ENCODE measurements at places on chromosomes 13 and 19.

DNA sequence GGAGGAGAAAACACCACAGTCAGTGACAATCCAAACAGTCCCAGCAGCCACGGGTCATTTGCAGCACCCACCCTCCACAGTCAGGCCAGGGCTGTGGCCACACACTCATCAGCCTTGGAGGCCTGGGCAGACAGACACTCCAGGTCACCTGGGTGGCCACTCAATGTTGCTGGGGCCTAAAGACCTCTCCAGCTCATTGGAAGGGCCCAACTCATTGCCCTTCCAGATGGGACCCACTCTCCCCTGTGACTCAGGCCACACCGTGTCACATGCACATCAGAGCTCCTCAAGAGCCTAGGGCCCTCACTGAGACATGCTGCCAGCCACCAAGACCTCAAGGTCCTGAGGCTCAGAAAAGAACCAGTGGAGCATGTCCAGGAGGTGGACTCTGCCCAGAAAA is 22.4 kb downstream of the TUBA3C start:
- no peak for DNase-seq

DNA sequence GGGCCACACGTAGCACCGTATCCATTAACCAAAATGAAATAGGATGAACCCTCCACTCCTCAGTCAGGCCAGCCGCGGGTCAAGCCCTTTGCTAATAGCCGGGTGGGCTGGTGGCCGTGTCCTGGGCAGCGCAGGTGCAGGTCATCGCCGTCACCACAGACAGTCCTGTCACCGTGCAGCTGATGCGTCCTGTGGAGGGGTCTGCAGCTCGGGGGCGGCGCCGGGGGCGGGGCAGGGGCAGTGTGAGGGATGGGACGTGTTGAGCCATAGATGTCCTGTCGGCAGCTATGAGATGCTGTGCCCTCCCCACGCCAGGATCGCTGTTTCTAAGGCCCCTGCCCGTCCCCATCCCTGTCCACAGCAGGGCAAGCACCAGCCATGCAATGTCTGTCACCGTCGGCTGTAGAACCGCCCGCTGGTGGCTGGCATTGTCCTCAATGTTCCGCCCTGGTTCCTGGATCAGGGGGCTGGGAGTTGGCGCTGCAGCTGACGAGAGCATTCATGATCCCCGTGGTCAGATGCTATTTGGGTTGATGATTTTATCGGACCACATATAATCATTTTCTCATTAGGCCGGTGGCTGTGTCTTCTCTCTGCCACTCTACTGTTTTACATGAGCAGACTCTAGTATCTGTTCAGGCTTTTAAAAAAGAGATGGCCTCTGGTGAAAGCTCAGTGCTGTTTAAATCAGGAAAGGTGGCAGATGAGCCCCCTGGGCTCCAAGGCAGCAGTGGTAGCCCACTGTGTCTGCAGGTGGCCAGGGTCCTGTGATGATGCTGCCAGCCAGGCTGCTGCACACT is 126.1 kb downstream of the KDM4B start:
- DNase-seq, result no peak

DNA sequence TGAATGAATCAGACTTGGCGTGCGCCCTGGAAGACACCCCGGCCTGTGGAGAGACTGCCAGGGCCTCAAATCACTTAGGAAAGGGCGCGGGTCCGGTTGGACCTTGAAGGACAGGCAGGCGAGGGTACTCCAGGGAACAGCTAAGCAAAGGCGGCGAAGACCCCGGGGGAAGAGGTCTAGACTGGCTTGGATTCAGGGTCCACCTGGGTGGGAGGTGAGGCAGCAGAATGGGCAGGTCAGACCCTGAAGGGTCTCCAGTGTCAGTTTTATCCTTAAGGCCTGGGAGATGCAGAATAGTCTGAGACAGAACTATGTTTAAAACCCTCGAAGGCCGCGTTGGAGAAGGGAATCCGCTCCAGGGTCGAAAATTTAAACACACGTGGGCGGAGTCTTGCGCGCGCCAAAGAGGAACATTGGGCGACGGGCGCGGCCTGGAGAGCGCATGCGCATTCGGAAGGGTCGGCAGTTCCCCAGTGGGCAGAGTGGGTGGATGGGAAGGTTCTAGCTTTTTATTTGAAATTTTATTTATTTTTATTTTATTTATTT is 567 bp upstream of the SMG9 start:
- peak; percentile 88 for DNase-seq

- no peak for DNase-seq
These were observed 8.5 kb downstream of the PLEKHA4 start for GRCh38 chr19:48859711-48860572.

- no peak for DNase-seq
These were observed 16.1 kb downstream of the LGALS16 start for GRCh38 chr19:39671739-39672363.

DNA sequence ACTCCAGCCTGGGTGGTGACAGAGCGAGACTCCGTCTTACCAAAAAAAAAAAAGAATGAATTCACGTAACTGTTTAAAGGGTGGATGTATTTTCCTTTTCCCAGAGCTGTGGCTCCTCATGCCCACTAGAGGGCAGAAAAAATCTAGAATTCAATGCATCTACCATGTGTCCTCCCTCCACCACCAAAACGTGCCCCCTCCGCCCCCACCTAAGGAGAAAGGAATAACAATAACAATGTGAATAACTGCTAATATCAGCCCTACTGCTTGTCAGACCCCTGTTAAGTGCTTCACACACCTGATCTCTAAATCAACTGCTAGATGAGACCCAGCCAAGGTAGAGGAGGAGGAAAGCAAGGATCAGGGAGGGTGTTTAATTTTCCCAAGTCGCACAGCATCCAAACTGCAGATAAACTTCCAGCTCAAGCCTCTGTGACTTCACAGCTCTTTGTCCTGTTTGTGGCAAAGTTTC is 20.2 kb upstream of the PNMA8B start:
- no peak for DNase-seq

DNA sequence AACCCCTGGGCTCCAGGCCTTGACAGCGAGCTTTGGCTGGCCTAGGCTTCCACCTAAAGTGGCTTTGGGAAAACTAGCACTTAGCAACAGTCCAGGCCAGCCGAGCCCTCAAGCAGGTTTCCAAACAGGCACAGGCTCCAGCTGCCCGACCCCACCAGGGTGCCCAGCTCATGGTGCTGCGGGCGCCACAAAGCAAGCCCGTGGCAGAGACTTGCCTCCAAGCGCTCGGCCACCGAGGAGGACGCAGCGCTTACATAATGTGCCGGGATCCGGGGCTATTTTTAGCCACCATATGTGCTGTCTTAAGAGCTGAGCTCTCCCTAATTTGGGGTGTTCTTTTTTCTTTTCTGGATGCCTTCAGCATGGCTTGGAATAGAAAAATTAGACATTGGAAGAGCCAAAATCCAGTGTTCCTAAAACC is 56.1 kb upstream of the F7 start:
- DNase-seq, result peak; percentile 59

DNA sequence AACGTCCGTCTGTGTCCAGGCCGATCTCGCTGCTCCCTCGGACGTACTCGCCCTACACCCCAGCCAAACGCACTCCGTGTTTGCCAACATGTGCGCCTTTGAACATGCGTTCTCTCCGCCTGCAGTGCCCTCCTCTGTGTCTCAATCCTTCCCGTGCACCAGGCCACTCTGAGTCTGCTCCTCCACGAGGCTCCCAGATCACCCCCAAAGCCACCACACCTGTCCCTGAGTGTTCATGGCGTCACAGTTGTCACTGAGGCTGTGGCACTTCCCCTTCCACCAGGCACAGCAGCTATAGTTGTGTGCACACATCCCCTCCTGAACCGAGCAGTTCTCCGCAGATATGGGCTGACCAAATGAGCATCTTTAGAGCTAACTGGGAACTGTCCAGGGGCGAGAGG is 35.6 kb downstream of the RASA3 start:
- no peak for DNase-seq

GRCh38 chr13:38395497-38395788 is 45.8 kb downstream of the UFM1 start:
- DNase-seq, result no peak

GRCh38 chr19:11175920-11176319 is 20.3 kb upstream of the SPC24 start:
- no peak for DNase-seq

- no peak for DNase-seq
These were observed 139.2 kb downstream of the RXFP2 start for GRCh38 chr13:31878495-31878894.

- no peak for DNase-seq
These were observed 12.2 kb upstream of the MLLT1 start for GRCh38 chr19:6292006-6292405.

DNA sequence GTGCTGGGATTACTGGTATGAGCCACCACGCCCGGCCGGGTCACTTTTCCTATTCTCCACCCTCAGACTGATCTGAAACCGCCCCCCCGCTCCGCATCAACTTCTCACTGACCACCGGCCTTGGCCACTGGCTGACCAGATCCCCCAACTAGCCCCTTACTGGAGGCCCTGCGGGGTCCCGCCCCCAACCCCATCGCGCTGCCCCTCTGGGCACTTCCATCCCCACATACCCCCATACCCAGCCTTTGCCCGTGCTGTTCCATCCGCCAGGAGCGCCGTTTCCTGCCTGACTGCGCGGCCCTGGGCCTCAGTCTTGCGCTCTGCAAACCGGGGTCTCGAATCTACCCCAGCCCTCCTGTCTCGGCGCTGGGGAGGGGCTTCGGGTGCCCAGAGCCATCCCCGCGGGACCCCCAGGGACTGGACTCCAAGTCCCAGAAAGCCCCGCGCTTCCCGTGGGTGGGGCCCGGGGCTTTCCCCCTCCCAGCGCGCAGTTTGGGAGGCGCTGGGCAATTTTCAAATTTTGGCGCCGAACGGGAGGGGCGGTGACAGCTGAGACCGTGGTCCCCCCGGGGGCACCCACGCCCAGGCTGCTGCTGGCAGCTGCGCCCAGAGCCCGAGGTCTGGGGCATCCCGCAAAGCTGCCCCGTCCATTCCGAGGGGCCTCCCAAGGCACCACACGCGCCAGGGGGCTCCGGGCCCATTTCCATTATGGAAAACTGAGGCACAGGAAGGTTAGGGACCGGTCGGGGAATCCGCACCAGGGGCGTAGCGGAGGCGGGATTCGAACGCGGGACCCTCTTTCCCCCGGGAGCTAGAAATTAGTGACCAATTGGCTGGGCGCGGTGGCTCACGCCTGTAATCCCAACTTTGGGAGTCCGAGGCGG is 5.2 kb upstream of the LMNB2 start:
- peak; percentile 87 for DNase-seq

DNA sequence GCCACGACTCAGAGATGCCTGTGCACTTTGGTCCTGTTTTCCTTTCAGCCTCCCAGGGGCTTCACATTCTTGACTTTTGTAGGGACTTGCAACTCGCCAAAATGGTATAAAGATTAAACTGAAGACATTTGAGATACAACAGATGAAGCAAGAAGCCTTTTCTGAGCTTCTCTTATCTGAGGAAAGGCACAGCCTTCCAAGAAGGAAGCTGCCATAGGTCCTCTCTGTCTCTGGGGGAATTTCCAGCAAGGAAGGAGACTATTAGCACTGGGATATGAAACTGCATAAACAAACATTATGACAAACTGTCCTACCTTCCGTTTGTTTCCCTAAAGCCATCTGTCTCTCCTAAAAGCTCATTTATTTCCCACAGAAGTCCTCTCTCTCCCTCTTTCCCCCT is 39.3 kb downstream of the TGDS start:
- no peak for DNase-seq

DNA sequence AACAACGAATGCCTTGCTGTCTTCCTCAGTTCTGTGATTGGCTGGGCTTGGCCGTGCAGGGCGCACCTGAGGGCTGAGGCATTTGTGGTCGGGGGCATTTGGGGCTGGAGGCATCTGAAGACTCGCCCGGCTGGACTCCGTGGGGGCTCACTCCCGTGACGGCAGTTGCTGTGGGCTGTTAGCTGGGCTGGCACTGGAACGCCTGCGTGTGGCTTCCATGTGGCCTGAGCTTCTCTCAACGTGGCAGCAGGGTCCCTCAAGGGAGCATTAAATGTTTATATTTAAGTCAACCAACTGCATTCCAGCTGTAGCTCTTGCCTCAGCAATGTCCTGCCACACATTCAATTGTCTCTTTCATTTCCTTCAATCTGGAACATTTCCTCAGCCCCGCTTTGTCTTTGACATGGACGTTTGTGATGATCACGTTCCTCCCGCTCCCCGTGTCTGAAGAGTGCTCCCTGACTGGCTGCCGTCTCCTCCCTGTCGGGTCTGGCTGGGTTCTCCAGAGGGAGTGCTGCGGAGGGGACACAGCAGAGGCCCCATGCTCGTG is 21.0 kb downstream of the CCDC8 start:
- DNase-seq, result peak; percentile 73

DNA sequence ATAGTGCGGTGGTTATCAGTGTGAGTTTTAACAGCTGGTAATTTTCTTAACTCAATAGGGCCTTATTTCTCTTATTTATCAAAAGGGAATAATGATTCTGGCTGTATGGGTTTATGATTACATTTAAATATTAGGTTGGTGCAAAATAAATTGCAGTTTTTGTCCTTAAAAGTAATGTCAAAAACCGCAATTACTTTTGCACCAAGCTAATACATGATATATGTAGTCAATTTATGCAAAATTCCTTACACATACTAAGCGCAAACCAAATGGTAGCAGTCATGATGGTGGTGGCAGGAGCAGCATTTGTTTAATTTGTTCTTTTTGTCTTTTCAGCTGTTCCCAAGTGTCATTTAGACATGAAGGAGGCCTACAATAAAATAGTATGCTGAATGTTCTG is 1777.1 kb downstream of the OLFM4 start:
- no peak for DNase-seq

- no peak for DNase-seq
These were observed 56.4 kb downstream of the NUFIP1 start for GRCh38 chr13:44932850-44933251.

DNA sequence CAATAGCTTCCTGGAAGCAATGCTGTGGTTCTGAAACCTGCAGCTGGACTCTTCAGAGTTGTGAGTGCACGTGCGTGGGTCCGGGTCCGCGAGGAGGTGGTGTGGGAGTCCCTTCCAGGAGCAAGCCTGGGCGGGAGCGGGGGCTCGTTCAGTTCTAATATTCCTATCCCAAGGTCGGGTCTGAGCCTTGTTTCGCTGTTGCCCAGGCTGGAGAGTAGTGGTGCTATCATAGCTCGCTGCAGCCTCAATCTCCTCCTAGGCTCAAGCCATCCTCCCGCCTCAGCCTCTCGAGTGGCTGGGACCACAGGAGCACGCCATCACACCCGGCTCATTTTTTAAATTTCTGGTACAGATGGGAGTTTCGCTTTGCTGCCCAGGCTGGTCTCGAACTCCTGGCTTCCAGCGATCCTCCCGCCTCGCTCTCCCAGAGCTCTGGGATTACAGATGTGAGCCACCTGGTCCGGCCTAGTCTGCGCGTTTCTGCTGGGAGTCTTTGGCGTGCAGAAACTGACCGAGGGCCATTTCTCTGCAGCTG is 625 bp downstream of the ZFP82 start:
- DNase-seq, result no peak
